ENCODE measurements at places on chromosomes 1 and 21. TPM values are rescaled to one million over a fixed set of nuclear protein-coding genes. Genes with fewer than 3 reads are reported as not detected.

Gene TRIM67
- total RNA-seq: 0.63 TPM

Gene FCGR3A
- not detected for total RNA-seq

Gene IGFN1
- 0.54 TPM for total RNA-seq

Gene SPRR2E
- total RNA-seq: not detected

Gene NSUN4
- 24.0 TPM for total RNA-seq

Gene CD101
- total RNA-seq: 0.08 TPM

Gene LRRC8D
- total RNA-seq: 30.6 TPM

Gene PDC
- total RNA-seq: not detected

Gene LINGO4
- not detected for total RNA-seq

Gene STUM
- not detected for total RNA-seq

Gene PTPN22
- not detected for total RNA-seq

Gene HUNK
- total RNA-seq: 2.8 TPM

Gene SLC6A9
- 20.1 TPM for total RNA-seq

Gene PDZK1IP1
- total RNA-seq: 28.1 TPM

Gene TMEM63A
- total RNA-seq: 36.2 TPM

Gene PIP5K1A
- total RNA-seq: 59.7 TPM

Gene C1orf21
- 4.7 TPM for total RNA-seq

Gene PRAMEF5
- not detected for total RNA-seq

Gene RNF186
- total RNA-seq: not detected

Gene REN
- 5.2 TPM for total RNA-seq

Gene GALNT2
- 57.0 TPM for total RNA-seq

Gene MACF1
- total RNA-seq: 279 TPM

Gene RGS8
- total RNA-seq: not detected

Gene CD1C
- total RNA-seq: not detected

Gene SORT1
- 65.2 TPM for total RNA-seq

Gene RPS6KC1
- 12.9 TPM for total RNA-seq

Gene CFHR4
- not detected for total RNA-seq

Gene TPM3
- 434 TPM for total RNA-seq

Gene ACP6
- total RNA-seq: 10.1 TPM

Gene S100A2
- 27.5 TPM for total RNA-seq

Gene FCGR3B
- not detected for total RNA-seq

Gene KCNT2
- total RNA-seq: 1.2 TPM

Gene SPRR1A
- total RNA-seq: not detected

Gene TPTE
- total RNA-seq: not detected

Gene LTN1
- 21.0 TPM for total RNA-seq

All from kidney epithelial cell (primary cell).